Suprapubic skin (tissue), 4 donors: ENCODE measurements at places on chromosomes 6 and 20.

- DNase-seq = no peak
These were observed 128.7 kb downstream of the TMEM242 start for GRCh38 chr6:157194643-157195042.

DNA sequence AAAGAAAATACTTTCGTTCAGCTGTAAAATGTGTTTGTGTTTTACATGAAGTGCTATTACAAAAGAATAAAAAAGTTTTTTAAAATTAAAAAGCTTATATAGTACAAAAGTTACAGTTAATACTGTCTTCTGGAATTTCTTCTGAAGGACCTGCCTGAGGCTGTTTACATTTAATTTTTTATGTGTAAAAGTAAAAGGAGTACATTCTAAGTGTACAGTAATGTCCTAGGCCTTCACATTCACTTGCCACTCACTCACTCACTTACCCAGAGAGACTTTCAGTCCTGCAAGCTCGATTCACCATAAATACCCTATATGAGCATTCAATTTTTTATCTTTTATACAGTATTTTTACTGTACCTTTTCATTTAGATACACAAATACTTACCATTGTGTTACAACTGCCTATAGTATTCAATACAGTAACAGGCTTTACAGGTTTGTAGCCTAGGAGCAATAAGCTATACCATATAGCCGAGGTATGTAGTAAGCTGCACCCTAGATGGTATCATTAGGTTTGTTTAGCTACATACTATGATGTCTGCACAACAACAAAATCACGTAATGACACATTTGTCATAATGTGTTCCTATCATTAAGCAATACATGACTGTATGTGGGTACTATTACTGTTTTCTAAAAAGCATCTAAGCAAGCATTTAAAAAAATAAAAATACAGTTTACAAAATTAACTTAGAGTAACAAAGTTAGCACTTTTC is 33.0 kb downstream of the RNF146 start:
- DNase-seq = no peak

DNA sequence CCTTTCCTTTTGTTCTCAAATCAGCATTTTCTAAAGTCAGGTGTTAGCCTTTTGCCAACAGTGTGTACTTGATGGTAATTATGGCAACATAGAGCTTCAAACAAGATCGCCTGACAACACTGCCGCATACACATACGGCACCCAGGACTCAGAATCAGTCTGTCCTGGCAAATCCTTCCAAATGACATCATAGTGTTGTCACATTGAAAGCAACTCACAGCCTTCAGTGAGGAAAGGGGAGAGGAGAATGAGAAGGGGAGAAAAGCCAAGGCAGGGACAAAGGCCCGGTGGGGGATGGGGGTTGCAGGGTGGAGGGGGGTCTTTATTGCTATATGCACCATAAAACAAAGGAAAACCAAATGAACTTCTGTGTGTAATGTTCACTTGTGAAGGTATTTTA is 65.7 kb upstream of the PTGIS start:
- DNase-seq = no peak

DNA sequence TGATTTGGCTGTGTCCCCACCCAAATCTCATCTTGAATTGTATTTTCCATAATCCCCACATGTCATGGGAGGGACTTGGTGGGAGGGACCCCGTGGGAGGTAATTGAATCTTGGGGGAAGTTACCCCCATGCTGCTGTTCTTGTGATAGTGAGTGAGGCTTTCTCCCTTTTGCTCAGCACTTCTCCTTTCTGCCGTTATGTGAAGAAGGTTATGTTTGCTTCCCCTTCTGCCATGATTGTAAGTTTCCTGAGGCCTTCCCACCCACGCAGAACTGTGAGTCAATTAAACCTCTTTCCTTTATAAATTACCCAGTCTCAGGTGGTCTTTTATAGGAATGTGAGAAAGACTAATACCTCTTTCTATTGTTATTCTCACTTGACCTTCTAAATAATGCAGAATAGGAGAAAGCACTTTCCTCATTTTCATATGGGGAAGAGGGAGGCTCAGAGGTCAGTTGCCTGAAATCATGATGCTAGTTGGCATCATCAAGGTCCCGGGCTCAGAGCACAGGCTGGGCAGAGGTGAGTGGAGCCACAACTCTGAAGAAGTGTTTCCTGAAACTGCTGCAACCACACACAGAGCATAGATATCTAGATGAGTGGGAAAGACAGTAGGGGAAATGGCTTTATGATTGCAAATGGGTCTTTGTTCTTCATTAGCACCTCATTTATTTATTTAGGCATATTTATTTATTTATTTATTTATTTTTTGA is 191.0 kb downstream of the QKI start:
- no peak for DNase-seq

DNA sequence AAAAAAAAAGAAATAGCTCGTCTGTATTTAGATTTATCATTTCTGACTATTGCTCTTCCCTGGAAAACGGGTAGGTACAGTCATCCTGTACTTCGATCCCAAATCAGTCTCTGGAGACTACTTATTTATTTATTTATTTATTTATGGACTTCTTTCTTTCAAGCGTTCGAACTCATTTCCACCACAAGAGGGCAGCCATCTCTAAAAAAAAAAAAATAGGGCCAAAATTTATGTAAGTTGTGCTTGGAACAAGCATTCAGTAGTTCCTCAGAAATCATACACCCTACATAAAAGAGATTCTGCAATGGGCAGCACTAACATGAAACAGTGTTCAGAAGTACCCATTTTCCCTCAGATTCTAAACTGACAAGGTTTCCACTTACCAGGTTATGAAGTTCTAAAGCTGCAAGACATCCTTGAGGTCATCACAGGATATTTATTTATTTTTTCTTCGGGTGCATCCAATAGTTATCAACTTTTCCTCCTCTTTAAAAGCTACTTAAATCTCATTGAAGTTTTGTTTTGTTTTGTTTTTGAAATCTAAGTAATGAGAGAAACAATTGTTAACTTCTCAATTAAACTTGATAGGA is 1.9 kb upstream of the BMP2 start:
- DNase-seq = no peak

DNA sequence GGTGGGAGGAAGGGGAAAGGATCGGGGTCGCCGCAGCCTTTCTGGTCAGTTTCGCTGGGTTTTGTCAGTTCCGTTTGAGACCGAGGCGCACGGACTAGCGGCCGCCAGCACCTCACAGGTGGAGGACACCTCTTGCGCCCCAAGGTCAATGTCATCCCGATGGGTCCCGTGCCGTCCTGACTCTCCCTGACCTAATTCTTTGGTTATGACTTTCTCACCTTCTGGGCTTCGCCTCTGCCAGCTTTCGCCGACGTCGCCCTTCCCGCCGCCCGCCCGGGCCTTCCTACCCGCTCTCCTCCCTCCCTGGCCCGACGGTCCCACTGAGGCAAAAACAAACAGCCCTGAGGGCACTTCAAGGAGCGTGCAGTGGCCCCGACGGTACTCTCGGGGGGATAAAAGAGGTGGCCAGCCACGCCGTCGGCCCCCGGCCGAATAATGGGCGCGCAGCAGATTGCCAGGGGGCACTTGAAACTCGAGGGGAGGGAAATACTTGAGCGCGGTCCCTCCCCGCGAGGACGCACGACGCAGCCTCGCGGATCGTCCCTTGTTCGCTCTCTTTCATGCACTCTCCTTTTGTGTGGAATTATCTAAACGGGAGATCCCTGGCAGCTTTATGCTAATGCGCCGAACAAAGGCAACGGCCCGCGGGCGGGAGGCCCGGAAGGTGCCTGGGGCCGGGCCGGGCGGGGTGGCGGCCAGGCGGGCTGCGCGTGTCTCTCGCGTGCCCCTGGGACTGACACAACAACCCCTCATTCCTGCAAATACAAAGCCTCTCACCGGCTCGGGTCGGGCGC is 3.9 kb upstream of the INSM1 start:
- no peak for DNase-seq

GRCh38 chr6:56372406-56372995 is 125.1 kb upstream of the COL21A1 start:
- DNase-seq = no peak

GRCh38 chr20:38346247-38346651 is at the start of gene LBP:
LBP (plus strand) TSS chr20:38346482; CDS start chr20:38346517, 35 bp downstream.
- no peak for DNase-seq

- no peak for DNase-seq
These were observed 118.9 kb downstream of the TMEM170B start for GRCh38 chr6:11656491-11656890.

- DNase-seq = no peak
These were observed 426.9 kb downstream of the HTR1B start for GRCh38 chr6:77036400-77036799.

DNA sequence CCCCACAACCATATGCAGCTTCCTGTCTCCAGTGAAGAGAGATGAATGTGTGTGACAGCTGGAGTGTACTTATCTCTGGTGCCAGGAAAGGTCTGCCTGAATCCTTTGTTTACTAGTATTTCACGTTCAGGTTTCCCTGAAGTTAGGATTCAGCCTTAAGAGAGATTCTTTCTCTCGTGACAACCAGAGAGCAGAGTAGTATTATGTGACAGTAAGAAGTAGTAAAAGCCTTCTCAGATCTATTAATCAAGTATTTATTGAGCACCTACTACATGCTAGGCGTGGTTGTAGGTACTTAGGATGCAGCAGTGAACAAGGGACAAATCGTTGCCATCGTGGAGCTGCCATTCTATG is 949 bp downstream of the KIFC1 start:
- no peak for DNase-seq

GRCh38 chr6:33952016-33952415 is 148.2 kb upstream of the MLN start:
- no peak for DNase-seq

DNA sequence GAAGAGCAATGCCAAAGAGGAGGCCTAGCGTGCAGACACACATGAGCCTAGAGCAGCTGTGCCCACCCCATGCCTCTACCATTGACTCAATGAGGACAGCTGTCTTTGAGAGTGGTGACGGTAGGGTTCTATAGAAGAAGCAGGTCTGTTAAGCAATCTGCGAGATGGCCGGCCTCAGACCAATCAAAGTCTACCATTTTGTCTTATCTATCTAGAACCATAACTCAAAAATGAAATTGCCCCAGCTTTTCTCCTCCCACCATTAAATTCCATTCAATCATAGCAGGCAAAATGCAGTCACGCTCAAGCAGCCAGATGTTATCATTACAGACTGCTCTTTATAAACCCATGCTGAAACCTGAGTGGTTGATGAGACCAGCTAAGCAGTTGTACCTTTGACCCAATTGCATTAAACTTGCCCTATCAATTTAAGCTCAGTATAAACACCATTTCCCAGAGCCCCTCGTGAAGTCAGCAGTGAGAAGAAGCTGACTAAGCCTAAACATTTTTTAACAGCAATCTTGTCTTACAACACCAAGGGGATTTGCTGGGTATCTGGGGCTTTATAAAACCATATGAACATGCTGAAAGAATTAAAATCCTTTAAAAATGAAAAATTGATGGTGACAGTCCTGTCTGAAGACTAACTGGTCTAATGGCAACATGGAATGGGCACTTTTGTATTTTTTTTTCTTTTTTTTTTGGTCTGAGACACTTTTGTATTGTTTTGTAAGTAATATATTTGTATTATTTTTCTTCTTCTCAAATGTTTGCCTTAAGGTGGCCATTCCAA is 57.5 kb downstream of the FOXC1 start:
- no peak for DNase-seq

GRCh38 chr20:58245181-58245891 is 16.9 kb upstream of the ANKRD60 start:
- no peak for DNase-seq

DNA sequence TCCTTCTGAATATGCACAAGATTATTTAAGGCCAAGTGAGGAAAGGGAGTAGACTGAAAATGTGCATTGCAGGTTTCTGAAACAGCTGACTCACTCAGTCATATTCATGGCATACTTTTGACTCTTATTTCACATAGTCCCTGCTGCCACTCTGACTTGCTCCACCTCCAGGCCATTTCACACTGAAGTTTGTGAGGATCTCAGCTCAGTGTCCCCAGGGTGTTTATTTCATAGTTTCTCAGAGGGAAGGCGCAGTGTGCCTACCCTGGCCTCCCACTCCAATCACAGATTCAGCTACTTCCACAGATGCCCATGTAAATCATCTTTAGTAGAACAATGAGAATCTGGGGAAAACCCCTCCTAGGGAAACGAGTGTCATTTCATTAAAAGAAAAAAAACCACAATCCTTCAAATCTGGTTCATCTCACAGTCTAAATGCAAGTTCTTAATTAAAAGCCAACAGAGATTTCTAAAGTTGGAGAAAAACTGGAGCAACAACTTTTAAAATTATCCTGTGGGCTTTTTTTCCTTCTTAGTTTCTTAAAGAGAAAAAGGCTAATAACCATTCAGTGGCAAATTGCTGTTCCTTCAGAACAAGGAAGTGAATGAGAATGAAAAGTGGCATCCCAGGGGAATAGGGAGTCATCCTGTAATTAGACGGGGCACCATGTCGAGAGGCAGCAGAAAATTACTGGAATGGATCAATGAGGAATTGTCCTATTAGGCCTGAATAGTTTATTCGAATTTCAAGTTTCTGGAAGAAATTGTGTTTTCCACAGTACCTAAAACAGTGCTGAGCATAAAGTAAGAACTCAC is 133.6 kb downstream of the TFAP2B start:
- DNase-seq = no peak
